ENCODE measurements at places on chromosomes 7 and 10.

DNA sequence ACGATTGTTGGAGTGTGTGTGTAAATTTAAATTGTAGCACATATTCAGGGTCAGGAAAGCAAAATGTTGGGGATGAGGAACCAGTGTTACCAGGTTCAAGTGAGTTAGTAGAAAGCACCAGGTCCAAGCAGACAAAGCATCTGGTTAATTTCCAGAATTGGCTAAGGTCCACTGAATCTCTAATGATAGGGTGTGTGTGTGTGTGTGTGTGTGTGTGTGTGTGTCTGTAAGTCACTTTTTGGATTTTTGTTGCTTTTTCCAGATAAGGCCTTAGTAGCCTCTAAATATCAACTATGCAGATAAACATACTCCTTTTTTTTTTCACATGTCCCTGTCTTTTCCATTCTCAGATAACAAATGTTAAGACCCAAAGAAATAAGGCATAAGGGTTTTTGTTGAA, 36.6 kb upstream of the FMC1 start:
- DNase-seq = no peak

DNA sequence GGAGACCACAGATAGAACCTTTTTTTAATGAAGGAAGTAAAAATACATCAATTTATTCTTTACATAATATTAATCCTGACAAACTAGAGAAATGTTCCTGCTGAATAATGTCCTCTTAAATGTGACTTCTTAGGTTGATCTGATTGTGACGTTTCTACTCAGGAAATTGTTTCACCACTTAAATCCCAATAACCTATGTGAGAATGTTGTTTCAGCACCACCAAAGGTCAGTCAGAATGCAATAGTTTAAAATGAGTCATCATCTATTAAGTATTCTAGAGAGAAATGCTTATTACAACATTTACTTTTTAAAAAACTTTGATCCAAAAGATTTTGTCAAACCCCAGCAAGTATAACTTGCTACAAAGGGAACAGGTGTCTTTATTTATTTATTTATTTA, 155.4 kb upstream of the CACNA2D1 start:
- no peak for DNase-seq

DNA sequence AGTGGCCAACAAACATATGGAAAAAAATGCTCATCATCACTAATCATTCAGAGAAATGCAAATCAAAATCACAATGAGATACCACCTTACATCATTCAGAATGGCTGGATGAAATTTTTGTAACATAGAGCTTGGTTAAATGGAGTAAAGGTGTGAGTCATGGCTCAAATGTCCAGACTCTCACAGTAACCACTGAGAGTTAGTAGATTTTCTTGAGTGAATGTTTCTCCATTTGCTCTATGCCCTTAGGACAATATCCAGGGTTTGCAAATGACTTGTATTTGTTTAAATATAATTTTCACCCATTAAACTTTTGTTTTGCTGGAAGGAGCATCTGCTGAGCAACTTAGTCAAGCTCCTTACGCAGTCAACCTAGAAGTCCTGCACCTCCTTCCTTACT, 967.2 kb downstream of the XPNPEP1 start:
- no peak for DNase-seq

DNA sequence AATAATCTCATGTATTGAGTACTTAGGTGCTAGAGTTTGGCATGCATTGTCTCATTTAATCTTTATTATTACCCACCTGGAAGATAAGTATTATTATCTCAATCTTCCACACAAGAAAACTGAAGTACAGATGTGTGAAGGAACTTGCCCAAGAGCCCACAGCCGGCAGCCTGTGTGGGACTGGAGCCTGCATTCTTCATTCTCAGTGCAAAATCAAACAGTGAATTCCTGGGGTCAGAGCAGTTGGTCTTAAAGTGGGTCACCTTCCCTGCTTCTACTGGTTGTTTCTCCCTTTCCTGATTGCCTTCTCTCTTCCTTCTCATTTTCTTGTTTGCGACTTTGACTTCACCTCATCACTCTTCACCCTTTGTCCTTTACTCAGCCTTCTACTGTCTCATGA, 144.7 kb upstream of the LYZL1 start:
- DNase-seq = no peak

- DNase-seq = peak; percentile 60
Observed at GRCh38 chr10:26725837-26726727, 28.6 kb downstream of the PDSS1 start.

DNA sequence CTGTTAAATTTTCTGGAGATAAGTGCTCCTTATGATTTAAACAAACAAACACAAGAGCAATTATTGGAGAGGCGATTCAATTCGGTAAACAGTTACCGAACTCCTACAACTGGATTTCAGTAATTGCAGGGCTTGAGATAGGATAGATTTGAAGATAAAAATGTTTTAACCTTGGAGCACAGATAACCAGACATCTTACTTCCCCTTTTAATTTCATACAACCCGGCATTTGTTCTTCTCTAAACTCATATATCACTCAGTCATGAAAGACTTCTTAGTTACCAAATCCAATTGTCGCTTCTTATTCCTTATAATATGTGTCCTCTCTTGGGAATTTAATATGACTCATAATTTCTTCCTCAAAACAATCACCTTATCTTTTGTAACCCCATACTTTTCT, 235.9 kb upstream of the CSTF2T start:
- no peak for DNase-seq

GRCh38 chr10:70705121-70705861, 33.0 kb downstream of the ADAMTS14 start:
- DNase-seq = no peak

DNA sequence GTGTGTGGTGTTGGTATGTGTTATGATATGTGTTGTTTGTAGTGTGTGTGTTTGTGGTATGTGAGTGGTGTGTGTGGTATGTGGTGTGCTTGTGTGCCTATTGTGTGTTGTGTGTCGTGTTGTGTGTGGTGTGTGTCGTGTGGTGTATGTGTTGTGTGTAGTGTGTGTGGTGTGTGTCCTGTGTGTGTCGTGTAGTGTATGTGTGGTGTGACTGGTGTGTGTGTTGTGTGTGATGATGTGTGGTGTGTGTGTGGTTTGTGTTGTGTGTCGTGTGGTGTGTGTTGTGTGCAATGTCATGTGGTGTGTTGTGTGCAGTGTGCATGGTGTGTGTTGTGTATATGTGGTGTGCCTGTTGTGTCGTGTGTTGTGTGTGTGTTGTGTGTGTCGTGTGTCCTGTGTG, 144.6 kb downstream of the DNAJB6 start:
- DNase-seq = no peak

DNA sequence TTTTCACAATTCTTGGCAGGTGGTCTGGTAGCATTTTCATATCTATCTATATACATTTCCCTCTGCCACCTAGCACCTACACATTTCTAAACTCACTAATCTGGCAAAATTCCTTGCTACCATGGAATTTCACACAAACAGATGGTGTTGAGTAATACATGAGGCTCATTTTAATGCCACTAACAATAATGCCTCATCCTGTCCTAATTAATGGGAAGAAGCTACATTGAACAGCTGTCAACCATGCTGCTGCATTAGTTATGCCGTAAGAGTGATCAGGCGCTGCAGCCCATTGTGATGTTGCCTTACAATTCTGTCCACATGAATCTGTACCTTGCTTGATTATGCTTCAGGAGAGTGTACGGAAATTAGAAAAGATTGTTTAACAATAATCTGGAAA, 23.2 kb downstream of the COL1A2 start:
- DNase-seq = no peak

DNA sequence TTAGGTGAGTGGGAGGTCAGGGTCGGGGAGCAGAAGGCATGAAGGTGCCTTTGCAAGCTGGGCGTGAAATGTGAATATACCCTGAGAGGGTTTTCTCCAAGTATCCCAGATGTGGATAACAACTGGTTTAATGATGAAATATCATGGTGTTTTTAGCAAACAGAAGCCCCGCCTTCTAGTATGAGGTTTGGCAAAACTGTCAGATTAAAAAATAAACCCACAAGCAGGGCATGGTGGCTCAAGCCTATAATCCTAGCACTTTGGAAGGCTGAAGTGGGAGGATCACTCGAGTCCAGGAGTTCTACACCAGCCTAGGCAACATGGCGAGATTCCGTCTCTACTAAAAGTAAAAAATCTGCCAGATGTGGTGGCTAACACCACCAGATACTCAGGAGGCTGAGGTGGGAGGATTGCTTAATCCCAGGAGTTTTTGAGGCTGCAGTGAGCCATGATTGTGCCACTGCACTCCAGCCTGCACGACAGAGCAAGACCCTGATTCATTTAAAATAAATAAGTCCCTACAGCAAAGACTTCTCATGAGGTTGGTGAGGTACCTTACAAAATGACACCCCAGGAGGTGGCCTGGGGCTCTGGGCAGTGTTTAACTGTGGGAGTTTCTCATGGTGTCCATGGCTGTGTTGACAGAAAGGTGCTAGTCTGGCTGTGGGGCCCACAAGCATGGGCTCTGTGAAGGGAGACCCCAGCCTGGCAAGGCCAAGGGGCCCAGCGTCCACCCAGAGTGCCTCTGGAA, 6.7 kb upstream of the PWWP2B start:
- no peak for DNase-seq

DNA sequence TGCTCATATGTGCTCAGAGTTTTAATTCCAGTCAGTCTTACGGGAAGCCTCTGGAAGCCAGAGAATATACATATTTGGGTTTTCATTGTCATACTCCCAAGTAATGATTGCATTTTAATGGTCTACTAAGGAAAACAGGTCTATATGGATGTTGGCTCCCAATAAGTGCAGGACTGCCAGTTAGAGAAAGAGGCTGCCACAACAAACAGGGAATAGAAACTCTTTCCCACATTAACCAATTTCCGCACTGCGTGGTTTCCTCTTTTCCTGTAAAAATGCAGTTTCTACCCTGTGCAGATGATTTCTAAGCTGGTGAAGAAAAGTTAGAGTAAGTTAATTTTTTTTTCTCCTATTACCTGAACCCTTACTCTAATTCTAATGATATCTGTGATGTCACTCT, 78.2 kb downstream of the CCSER2 start:
- no peak for DNase-seq

DNA sequence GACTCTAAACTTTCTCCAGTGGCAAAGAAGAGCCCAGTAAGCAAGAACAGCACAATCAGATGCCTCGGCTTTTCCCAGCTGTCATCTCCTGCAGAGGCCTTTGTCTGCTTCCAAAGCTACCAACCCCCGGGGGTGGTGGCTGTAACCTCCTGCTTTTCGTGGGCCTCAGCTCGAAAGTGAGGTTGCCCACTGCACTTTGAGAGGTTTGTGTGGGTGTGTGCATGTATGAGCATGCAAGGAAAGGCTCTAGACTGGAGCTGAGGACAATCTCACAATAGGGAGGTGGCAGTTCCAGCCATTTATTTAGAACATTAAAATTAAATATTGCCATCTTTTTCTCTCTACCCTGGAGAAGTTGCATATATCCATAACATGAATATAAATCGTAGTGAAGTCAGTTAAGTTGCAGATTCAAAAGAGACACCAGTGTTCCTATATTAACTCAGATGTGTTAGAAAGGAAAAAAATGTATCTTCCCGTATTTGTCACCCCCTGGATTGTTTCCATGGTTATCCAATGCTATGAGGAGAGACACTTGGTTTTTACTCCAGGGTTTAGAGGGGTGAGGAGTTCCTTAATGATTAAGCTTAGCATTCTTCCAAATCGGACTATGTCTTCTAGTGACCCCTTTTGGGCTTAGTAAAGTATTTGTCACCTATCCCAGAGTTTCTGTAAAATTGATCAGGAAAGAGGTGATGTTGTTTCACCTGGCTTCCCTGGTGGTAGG, 781.1 kb downstream of the INHBA start:
- no peak for DNase-seq

- DNase-seq = no peak
Observed at GRCh38 chr7:28026237-28026636, 154.4 kb downstream of the JAZF1 start.

DNA sequence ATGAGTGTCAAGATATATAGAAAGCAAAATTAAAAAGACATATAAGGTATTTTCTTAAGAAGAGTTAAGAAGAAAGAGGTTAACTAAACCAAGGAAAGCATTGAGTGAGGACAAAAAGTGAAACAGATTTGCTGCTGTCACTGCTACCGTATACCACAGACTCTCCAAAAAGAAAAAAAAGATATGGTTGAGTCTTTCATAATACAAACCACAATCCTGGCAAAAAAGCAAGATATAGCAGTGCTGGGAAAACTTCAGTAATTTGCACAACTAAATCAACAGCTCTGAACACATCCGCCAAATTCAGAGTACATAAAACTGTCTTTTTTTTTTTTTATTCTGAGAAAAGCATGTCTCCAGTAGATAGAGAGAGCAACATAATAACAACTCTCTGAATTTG, 114.7 kb downstream of the ETV1 start:
- no peak for DNase-seq

DNA sequence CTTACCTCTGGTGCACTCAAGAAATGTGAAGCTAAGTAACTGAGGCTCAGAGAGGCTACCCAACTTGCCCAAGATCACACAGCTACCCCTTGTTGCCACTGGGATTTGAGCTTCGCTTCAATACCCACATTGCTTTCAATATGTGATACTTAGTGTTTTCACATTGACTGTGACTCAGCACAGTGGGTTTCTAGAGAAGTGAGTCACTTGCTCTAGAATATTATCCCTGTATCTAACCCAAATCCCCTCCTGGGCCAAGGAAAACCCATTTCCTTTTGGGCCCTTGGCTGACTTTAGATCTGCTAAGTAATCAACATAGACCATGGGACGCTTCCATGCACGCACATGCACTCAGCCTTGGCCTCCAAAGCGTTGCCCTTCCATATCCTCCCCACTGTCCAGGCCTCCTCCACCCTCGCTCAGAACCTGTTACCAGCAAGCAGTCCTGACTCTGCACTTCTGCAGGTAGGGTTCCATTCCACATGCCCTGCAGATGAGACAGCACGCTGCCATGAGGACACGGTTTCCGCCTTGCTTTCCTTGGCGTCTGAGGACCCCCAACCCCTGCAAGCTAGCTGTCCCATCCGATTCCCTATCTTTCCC, 87.7 kb upstream of the CHST15 start:
- DNase-seq = no peak

DNA sequence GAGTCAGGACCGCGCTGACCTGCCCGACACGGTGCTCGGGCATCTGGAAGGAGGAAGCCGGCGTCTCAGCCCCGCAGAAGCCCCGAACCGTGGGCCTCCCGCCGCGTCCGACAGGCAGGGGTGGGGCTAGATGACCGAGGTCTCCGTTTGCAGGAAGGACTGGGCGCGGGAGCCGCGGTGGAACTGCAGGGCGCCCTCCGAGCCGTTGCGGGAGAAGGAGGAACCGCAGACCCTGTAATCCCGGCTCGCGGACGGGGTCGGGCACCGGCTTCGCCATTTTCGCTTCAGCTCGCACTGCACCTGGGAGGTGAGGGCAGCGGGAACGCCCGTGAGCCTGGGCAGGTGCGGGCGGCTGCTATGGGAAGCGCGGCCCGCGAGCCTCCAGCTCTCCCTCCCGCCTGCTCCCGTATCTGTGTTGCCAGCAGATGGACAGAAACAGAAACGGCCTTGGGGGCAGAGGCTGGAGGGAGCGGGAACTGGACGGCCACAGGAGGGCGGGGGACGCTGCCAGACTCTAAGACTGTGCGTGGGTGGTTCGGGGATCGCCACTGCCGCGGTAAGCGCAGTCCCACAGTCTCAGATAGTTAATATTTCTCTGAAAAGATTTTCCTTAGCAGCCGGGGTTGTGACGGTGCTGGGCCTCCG, 114.1 kb downstream of the VIPR2 start:
- DNase-seq = peak; percentile 30

All from small intestine (tissue), 16 donors.